ENCODE measurements at places on chromosomes 6 and 20.

- no peak for DNase-seq
Measured at GRCh38 chr6:159633196-159633595, 59.8 kb downstream of the SOD2 start.

DNA sequence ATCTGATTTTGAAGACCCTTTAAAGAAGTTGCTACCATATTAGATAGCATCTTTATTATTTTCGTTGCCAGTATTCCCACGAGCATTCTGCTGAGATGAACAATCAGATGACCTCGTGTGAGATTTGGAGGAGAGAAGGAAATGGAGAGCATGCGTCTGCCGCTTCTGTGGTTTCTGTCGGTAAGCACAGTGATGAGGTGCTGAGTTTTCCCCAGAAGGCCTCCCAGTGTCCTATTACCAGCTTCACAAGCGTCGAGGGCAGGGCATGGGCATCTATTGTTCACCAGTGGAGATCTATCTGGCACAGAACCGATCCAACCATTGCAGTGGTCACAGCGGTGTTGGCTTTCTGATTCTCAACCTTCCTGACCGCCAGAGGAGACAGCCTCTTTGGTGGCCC is 29.4 kb downstream of the TRAF3IP2 start:
- DNase-seq: no peak

GRCh38 chr6:11681357-11681756 is 97.2 kb downstream of the ADTRP start:
- no peak for DNase-seq

DNA sequence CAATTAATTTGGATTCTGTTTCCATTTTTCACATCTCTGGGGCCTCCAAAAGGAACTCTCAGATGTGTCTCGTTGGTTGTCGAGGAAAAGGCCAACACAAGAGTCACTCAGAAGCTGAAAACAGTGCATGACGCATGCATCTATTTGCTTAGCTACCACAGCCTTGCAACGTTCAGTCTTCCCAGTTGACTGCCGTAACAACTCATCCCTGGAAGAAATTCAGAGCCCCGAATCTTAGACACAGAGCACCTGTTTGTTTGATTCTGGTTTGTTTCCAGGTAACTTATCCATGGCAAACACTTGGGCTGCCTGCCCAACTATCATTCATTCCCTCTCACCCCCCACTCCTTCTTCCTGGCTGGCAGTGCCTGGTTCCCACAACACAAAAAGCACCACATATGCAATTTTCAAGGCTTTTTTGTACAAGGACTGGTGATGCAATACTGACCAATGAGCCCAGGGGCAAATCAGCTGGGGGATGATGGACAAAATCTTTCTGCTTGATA is 60.5 kb downstream of the ZMYND8 start:
- no peak for DNase-seq

GRCh38 chr6:137291441-137291840 is 72.3 kb upstream of the IFNGR1 start:
- no peak for DNase-seq

DNA sequence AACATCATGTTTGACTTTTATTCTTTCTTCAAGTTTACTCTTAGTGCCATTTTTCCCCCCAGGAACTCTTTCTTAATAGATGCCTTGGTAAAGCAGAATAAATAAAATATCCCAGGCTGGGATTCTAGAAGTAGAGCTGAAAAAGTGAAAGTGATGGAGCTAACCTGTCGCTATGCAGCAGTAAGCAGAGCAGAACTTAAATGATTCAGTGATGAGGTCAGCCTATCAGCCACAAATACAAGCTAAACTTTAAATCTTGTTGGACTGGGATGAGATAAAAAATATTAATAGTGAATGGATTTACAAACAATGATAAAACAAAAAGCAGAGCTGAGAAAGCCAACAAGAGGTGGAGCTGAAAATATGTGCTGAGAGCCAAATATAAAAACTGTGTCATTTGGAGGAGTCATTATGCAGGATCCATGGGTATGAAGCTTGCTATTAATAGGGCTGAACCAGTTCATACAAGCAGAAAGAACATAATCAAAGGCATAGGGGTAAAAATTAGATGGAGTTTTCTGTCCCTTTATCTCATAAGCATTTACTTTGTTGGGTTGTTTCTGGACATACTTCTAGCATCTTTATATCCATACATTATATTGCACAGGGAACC is 877.8 kb downstream of the EPHA7 start:
- no peak for DNase-seq

DNA sequence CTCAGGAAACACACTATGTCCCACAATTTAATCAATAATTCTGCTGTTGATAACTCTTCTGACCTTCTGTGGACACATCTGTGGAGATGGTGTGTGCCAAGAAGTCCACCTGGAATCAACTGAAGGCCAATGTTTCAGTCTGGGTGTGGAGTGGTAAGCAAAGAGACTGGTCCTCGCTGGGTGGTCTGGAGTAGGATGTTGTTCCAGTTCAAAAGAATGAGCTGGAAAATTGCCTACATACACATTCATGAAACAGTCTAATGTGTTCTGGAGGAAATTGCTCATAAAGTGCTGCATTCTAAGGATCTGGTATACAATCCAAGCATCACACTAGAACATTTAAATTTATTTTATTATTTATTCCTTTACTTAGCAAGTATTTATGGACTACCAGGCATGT is 33.9 kb upstream of the TBX18 start:
- no peak for DNase-seq

- no peak for DNase-seq
Measured at GRCh38 chr20:56352345-56353055, 6.3 kb upstream of the FAM210B start.

DNA sequence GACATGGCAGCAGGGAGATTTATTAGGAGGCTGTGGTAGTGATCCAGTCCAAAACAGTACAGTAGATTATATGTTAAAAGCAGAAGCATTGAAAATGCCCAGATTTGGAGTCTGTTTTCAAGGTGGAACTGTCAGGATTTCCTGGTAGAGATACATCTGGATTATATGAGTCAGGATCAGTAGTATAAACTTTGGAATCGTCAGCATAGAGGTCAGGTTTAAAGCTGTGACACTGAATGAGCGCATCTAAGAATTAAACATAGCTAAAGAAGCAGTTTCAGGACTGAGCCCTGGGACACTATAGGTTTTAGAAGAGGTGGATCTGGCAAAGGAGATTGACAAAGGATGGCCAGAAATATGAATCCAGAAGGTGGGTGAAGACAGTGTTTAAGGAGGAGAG is 60.4 kb downstream of the RNF144B start:
- no peak for DNase-seq

GRCh38 chr6:40877362-40877761 is 161.7 kb downstream of the UNC5CL start:
- no peak for DNase-seq
